PC-3 (cell line): ENCODE measurements at places on chromosomes 11 and 22. TPM values are rescaled to one million over a fixed set of nuclear protein-coding genes. Genes with fewer than 3 reads are reported as not detected.
A peak's percentile ranks its signal among the peaks of the same experiment; 100 is the strongest.

GRCh38 chr11:92625894-92626293, 343.6 kb upstream of the MTNR1B start:
- H3K27ac ChIP-seq, result no peak overlapping the region
- no peaks in the 10 kb centered on the region for H3K36me3 ChIP-seq
- no peak overlapping the region for H3K4me3 ChIP-seq
- H3K4me1 ChIP-seq, result no peaks in the 10 kb centered on the region

ZDHHC13 gene
- 13.5 and 21.2 TPM in 2 replicates for total RNA-seq

- H3K27me3 ChIP-seq, result no peaks in the 10 kb centered on the region
- H3K36me3 ChIP-seq, result no peaks in the 10 kb centered on the region; the same call in 1 of the 2 replicates
- no peak for DNase-seq
- H3K27ac ChIP-seq, result peak overlapping the region; percentile 91
- peak overlapping the region; percentile 97 for H3K4me3 ChIP-seq
- H3K4me1 ChIP-seq, result peaks cover 48% of the 10 kb centered on the region
Measured at GRCh38 chr11:110295086-110295485, 1.3 kb downstream of the RDX start.

TIMP3 gene
- 0.12 TPM in 1 of 2 replicates, not detected in the other for total RNA-seq

GRCh38 chr11:68116974-68117373, 4.2 kb downstream of the CHKA start:
- peaks cover 20% of the 10 kb centered on the region for H3K4me1 ChIP-seq
- no peak overlapping the region for H3K4me3 ChIP-seq
- H3K27ac ChIP-seq, result no peak overlapping the region

IL18BP gene
- total RNA-seq, result 6.5 and 7.2 TPM in 2 replicates

TOLLIP gene
- total RNA-seq, result 36.1 and 43.2 TPM in 2 replicates

VPREB3 gene
- total RNA-seq, result 0.77 TPM in 1 of 2 replicates, not detected in the other

DNA sequence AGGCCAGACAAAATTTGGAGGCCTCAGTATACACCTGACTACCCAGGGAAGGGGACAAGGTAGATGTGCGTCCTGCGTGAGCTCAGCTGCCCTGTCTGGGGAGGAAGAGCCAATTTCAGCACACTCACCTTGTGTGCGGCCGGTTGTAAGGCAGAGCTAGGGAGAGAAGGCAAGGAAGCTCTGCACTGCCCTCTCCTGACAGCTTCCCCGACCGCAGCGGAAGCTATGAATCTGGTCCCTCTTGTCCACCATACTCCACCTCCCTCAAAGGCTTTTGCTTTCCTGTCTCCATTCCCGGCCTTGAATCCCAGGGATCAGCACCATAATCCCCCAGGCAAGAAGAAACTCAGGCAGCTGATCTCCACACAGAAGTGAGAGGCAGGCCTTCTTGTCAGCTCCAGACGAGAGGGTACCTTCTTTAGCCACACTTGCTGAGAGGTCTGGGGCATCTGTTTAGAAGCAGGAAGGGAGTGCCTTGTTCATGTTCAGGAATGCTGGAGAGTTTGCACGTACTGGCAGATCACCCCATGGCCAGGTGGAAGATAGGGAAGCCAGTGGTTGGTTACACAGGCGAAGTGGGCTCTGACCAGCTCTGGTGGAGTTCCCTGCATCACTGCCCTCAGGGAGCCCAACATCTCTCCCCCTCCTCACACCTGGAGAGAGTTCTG, 62.5 kb downstream of the FEZ1 start:
- no peaks in the 10 kb centered on the region for H3K36me3 ChIP-seq
- H3K27me3 ChIP-seq, result peaks cover 12% of the 10 kb centered on the region
- H3K4me3 ChIP-seq, result no peak overlapping the region
- H3K4me1 ChIP-seq, result no peaks in the 10 kb centered on the region
- peak; percentile 72 for DNase-seq
- H3K27ac ChIP-seq, result no peak overlapping the region

LRP5 gene
- total RNA-seq, result 64.3 and 83.5 TPM in 2 replicates

DNA sequence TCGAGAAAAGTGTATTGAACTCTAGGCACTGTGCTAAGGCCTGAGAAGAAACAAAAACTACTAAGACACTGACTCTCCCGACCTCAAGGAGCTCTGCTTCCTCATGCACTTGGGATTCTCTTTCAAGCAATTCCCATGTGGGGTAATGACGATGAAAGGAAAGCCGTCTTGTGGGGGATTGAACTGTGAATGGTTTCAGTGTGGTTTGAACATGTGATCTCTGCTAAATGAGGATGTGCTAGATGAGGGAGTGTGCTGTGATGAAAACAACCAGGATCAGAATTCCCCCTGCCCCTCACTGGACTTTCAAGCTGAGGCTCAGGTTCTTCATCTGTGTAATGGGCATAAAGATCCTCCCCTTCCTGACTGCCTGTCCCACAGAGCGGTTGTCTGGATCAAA, 74.9 kb downstream of the DEPDC5 start:
- H3K4me3 ChIP-seq, result no peak overlapping the region
- DNase-seq, result no peak
- H3K27me3 ChIP-seq, result no peaks in the 10 kb centered on the region
- peaks cover 23% of the 10 kb centered on the region for H3K4me1 ChIP-seq

MAPK11 gene
- 7.0 and 7.6 TPM in 2 replicates for total RNA-seq

TEX12 gene
- 0.69 TPM in 1 of 2 replicates, not detected in the other for total RNA-seq

DNA sequence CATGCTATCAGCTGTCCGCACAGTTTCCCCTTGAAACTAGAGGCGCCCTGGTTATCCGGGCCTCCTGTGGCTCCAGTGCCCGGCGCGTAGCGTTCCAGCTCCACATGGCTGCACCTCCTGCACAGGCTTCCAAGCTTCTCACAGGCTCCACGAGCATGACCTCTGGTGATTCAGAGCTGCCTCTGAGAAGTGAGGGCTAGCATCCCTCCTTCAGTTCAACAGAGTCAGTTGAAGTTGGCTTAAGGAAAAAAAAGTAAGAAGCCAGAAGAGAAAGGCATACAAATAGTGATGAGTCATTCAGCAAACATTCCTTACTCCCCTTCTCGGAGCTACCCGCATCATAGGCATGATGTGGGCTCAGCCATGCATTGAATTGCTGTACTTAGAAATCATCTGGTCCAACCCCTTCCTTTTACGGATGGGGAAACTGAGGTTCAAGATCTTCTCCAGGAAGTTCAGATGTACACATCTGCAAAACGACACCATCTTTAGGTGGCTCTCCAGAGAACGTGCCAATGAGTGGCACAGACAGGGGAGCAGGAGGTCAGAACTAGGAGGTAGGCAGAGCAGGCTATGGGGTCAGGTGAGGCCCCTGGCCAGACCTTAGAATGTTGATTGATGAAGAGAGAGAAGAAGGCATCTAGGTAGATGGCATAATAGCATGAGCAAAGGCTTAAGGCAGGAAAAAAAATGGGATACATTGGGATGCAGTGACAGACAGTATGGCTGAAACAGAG, 216.3 kb upstream of the TBCEL start:
- H3K4me1 ChIP-seq, result peaks cover 15% of the 10 kb centered on the region
- H3K4me3 ChIP-seq, result no peak overlapping the region
- DNase-seq, result peak; percentile 95
- no peaks in the 10 kb centered on the region for H3K27me3 ChIP-seq

DNA sequence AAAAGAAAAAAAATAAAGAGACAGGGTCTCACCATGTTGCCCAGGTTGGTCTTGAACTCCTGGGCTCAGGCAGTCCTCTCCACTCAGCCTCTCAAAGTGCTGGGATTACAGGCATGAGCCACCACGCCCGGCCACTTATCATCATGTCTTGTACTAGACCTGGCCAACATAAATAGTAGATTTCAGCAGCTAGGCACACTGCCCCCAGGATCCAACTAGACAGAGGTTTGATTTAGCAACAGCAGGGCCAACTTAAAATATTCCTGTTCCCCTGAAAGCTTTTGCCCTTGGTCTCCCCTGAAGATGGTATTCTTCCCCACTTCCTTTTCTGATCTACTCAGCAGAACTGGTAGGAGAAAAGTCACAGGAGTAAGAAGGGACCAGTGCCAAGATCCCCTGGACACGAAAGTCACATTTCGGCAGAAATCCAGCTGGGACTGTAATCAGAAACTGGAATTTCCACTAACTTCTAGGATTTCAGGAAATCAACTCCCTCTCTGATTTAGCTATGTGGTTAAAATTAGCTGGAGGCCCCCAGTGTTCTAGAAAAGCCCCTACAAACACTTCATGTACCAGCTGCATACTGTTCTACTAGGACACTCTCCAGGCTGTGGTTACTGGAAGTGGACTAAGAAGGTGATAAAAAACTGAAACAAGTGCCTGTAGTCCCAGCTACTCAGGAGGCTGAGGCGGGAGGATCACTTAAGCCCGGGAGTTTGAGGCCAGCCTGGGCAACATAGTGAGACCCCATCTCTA, 8.9 kb upstream of the PPP2R1B start:
- no peaks in the 10 kb centered on the region for H3K36me3 ChIP-seq
- H3K4me3 ChIP-seq, result no peak overlapping the region
- peaks cover 8% of the 10 kb centered on the region; the same call in 1 of the 2 replicates for H3K4me1 ChIP-seq
- DNase-seq, result peak; percentile 41
- no peaks in the 10 kb centered on the region for H3K27me3 ChIP-seq

DNA sequence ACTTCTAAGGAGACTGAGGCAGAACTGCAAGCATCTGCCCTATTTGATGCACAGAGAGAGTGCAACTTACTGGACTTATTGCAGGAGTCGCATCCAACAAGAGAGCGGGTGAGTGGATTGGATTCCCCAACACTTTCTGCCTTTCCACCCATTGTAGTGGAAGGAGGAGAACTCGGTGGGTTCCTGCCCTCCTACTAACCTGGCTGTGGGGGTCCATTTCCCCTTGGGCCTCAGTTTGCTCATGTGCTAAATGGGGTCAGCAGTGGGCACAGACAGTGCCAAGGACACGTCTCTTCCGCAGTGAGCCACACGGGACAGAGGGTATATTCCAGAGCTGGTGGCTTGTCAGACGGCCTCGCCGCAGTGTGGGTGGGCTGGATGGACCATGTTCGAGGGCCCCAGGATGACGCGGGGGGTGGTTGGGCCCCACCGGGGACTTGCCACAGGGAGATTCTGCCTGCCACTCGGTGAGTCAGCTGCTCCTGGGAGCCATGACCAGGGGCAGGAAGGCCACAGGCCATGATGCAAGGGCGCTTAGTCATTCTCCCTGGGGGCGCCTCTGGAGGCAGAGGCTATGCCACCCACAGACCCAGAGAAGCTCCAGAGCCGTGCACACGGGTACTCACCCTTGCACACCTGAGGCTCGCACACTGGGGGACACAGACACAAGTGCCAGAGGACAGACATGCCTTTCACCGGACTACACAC, 8.2 kb downstream of the ALX4 start:
- H3K27me3 ChIP-seq, result no peaks in the 10 kb centered on the region
- no peaks in the 10 kb centered on the region for H3K36me3 ChIP-seq
- H3K4me3 ChIP-seq, result no peak overlapping the region
- H3K27ac ChIP-seq, result no peak overlapping the region
- DNase-seq, result peak; percentile 44
- no peaks in the 10 kb centered on the region for H3K4me1 ChIP-seq

GRCh38 chr11:31871310-31872075, 60.4 kb upstream of the PAX6 start:
- H3K27ac ChIP-seq, result peak overlapping the region; percentile 33
- peaks cover 35% of the 10 kb centered on the region for H3K4me1 ChIP-seq
- no peaks in the 10 kb centered on the region for H3K36me3 ChIP-seq
- no peaks in the 10 kb centered on the region for H3K27me3 ChIP-seq

GRCh38 chr11:2807025-2807681, 78.4 kb downstream of the CDKN1C start:
- DNase-seq, result peak; percentile 39
- H3K27me3 ChIP-seq, result no peaks in the 10 kb centered on the region
- H3K4me1 ChIP-seq, result 0 out of 2 replicates have a peak, but pooled peaks cover 3% of the 10 kb centered on the region

TSKU gene
- total RNA-seq, result 32.1 and 39.2 TPM in 2 replicates

CNGA4 gene
- 0.51 TPM in 1 of 2 replicates, not detected in the other for total RNA-seq

MIF gene
- 884 and 957 TPM in 2 replicates for total RNA-seq

OSBP gene
- total RNA-seq, result 36.3 and 59.4 TPM in 2 replicates

CPT1B gene
- 13.1 and 17.5 TPM in 2 replicates for total RNA-seq

DNA sequence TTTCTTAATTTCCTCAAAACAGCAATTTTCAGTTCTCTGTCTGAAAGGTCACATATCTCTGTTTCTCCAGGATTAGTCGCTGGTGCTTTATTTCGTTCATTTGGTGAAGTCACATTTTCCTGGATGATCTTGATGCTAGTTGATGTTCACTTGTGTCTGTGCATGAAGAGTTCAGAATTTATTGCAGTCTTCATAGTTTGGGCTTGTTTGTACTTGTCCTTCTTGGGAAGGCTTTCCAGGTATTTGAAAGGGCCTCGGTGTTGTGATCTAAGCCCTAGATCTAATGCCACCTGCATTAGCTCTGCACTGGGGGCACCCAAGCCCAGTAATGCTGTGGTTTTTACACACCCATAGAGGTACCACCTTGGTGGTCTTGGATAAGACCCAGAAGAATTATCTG, 228.9 kb downstream of the GUCY1A2 start:
- H3K27ac ChIP-seq, result no peak overlapping the region
- peaks cover 14% of the 10 kb centered on the region; the same call in 1 of the 2 replicates for H3K27me3 ChIP-seq
- no peak for DNase-seq
- no peak overlapping the region for H3K4me3 ChIP-seq

DNA sequence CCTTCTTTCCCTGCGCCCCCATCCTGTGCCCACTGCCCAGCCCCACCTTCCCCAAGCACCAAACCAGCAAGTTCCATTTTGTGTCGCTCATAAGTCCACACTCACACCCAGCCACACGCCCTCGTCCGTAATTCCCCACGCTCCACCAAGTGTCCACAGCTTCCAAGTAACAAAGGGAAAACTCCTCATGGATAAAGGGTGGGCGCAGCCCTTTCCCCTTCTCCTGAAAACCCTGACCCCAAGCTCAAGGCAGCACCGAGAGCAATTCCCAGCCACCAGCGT, 458 bp downstream of the FXYD6 start:
- no peak for DNase-seq
- H3K4me1 ChIP-seq, result no peaks in the 10 kb centered on the region
- no peaks in the 10 kb centered on the region for H3K36me3 ChIP-seq
- peaks cover 100% of the 10 kb centered on the region for H3K27me3 ChIP-seq

DNA sequence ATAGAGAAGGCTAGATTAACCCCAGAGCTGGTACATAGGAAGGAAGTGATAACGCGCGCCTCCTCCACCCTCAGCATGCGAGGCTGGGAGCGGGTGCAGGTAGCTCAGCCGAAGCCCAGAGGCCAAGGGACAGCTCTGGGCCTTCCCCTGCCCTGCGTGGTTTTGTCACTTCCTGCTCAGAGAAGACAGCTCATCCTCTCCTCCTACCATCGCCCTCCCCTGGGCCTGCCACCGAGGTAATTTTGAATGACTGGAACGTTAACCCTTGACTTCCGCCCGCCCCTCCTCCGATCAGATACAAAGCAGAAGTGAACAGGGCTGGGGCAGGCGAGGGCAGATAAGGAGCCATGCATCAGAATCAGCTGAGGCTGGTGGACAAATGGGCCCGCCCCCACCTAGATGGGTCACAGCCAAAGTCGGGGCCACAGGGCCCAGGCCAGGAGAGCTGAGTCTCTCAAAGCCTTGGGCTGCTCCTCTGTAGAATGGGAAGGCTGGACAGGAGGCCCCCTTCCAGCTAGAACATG, 1.6 kb downstream of the RAC2 start:
- peak overlapping the region; percentile 50 for H3K27ac ChIP-seq
- no peaks in the 10 kb centered on the region for H3K27me3 ChIP-seq
- DNase-seq, result peak; percentile 51

GRCh38 chr11:34353881-34354280, 3.9 kb downstream of the ABTB2 start:
- DNase-seq, result no peak
- H3K36me3 ChIP-seq, result no peaks in the 10 kb centered on the region
- no peaks in the 10 kb centered on the region for H3K27me3 ChIP-seq
- no peak overlapping the region for H3K4me3 ChIP-seq
- peaks cover 24% of the 10 kb centered on the region for H3K4me1 ChIP-seq

- H3K4me3 ChIP-seq, result no peak overlapping the region
- peak; percentile 50 for DNase-seq
- H3K27me3 ChIP-seq, result no peaks in the 10 kb centered on the region
- H3K4me1 ChIP-seq, result peaks cover 13% of the 10 kb centered on the region
- H3K27ac ChIP-seq, result no peak overlapping the region
- peaks cover 29% of the 10 kb centered on the region for H3K36me3 ChIP-seq
Measured at GRCh38 chr22:27885977-27886842, 32.8 kb downstream of the PITPNB start.

TRIM29 gene
- total RNA-seq, result 31.8 and 38.5 TPM in 2 replicates
